ENCODE measurements at places on chromosomes 12 and 14.

DNA sequence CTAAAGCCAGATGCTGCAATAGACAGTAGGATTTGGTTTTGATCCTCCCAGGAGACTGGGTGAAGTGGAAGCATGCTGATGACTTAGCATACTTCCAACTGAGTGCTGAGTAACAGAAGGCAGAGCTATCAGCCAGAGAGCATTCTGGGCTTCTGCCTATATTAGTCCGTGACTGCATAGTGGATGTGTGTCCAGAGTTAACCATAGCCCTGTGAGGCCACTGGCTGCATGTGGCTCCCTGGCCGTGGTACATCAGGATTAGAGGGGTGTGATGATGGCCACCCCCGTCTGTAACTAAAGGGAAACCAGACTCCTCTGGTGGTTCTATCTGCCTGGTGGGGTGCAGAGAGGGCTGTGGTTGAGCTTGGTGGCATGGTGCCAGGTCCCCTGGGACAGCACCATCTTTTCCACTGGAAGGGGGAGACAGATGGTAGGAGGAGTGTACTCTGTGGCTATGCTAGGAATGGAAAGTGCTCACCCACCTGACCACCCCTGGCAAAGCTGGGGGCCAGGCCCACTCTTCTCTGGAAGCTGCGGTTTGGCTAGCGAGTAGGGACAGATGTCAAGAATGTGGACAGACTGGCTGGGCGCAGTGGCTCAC, 27.4 kb downstream of the ABCD4 start:
- DNase-seq: no peak

- DNase-seq: no peak
Observed at GRCh38 chr12:92028441-92028709, 117.3 kb downstream of the BTG1 start.

- no peak for DNase-seq
Observed at GRCh38 chr12:112602150-112602549, 183.4 kb downstream of the PTPN11 start.

GRCh38 chr14:68568907-68569897, 223.7 kb downstream of the ZFP36L1 start:
- no peak for DNase-seq

DNA sequence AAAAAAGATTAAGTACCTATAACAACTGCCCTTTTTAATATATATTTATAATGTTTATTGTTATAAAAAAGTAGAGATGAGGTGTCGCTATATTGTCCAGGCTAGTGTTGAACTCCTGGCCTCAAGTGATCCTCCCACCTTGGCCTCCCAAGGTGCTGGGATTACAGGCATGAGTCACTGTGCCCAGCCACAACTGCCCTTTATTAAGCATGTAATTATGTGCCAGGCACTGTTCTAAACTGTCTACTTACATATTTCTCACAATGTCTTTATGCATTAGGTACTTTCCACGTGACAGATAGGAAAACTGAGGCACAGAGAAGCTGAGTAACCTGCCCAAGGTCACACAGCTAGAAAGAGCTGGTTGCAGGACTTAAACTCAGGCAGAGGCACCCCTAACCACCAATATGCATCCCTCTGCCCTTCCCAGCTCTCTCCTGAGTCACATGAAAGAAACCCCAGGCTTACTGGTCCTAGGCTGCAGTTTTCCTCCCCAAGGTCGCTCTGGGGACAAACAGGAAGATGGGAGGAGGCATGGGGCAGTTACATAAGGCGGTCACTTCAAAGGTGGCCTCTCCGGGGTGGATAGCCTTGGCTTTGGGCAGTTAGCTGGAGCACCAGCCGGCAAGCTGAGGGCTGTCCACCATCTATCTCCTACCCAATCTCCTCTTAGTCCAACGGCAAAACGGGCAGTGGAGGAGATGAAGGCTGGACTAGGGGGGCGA, 54.6 kb upstream of the TBX3 start:
- DNase-seq: no peak

DNA sequence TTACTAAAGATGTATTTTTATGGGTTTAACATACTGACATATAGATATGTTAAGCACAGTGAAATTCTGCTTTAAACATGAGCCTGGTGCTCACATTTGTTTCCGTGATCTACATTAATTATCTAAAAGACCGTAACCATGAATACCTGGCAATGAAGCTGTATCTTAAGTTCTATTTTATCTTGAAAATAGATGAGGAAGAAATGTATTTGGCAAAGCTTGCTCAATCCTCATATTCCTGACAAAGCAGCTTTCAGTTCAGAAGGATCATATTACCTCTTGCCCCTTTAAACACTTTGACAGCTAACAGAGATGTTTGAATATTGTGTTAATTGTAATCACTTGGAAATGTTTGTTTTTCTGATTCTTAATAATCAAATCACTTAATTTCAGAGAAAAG, 9.8 kb downstream of the EPYC start:
- no peak for DNase-seq

DNA sequence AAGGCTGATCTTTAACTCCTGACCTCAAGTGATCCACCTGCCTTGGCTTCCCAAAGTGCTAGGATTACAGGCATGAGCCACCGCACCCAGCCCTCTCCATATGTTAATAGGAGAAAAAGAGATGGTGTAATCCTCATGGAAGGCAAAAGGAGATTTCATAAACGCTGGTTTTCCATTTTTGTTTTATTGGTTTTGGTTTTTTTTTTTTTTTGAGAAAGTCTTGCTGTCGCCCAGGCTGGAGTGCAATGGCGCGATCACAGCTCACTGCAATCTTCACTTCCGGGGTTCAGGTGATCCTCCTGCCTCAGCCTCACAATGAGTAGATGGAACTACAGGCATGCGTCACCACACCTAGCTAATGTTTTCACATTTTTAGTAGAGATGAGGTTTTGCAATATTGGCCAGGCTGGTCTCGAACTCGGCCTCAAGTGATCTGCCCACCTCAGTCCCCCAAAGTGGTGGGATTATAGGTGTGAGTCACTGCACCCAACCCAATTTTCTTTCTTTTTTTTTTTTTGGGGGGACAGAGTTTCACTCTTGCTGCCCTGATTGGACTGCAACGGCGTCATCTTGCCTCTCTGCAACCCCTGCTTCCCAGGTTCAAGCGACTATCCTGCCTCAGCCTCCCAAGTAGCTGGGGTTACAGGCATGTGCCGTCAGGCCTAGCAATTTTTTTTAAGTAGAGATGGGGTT, 8.1 kb downstream of the PTGES3 start:
- no peak for DNase-seq

GRCh38 chr12:3200032-3200617, 122.9 kb downstream of the TSPAN9 start:
- DNase-seq: no peak

- no peak for DNase-seq
Observed at GRCh38 chr14:27410981-27411380, 813.1 kb upstream of the NOVA1 start.

Measured in GDM1 (cell line).